ENCODE measurements at places on chromosomes 11 and 22. TPM values are rescaled to one million over a fixed set of nuclear protein-coding genes. Genes with fewer than 3 reads are reported as not detected.

The IL17REL gene
- total RNA-seq, result not detected

The DEUP1 gene
- total RNA-seq, result not detected

The JAML gene
- total RNA-seq, result not detected

The MEI1 gene
- 0.50 TPM for total RNA-seq

The CDON gene
- total RNA-seq, result 3.7 TPM

The ANKK1 gene
- not detected for total RNA-seq

The RAB3IL1 gene
- total RNA-seq, result 4.6 TPM

The LDHAL6A gene
- total RNA-seq, result not detected

The CDKN1C gene
- 0.25 TPM for total RNA-seq

The INPP5J gene
- total RNA-seq, result 0.35 TPM

The OSM gene
- 4.8 TPM for total RNA-seq

The TRIM64C gene
- total RNA-seq, result not detected

The APOL1 gene
- 1.9 TPM for total RNA-seq

The CHCHD10 gene
- total RNA-seq, result 44.3 TPM

The NUP160 gene
- 28.0 TPM for total RNA-seq

The FOSL1 gene
- total RNA-seq, result 56.1 TPM

The SART1 gene
- 28.4 TPM for total RNA-seq

The E2F8 gene
- 1.2 TPM for total RNA-seq

The MYH9 gene
- total RNA-seq, result 96.8 TPM

Measured in NCI-H460 (cell line).